Germinal center (tissue), 1 donor: ENCODE measurements at places on chromosomes 3 and 15.

DNA sequence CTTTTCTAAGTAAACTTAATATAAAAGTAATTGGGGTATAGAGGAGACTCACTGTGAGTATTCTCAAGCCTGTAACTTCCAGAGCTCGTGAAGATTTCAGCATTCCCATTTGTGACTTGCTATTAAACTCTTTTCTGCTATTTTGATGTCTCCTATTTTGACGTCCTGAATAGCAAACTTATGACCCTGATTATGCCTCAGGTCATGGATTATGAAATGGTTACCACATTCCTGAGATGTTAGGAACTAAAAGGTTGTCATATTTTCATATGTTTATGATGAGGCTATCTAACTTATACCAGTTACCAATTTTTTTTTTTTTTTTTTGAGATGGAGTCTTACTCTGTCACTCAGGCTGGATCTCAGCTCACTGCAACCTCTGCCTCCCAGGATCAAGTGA is 105.5 kb downstream of the ATG7 start:
- no peak for DNase-seq

GRCh38 chr3:49500732-49501609 is 30.9 kb downstream of the DAG1 start:
- DNase-seq, result no peak

- DNase-seq, result no peak
These were observed 35.9 kb downstream of the CYP19A1 start for GRCh38 chr15:51302480-51302879.

- DNase-seq, result peak; percentile 85
These were observed 7.3 kb upstream of the NRROS start for GRCh38 chr3:196632046-196632751.

GRCh38 chr15:67836477-67836876 is 3.4 kb downstream of the RNU6-1 start:
- DNase-seq, result peak; percentile 71

DNA sequence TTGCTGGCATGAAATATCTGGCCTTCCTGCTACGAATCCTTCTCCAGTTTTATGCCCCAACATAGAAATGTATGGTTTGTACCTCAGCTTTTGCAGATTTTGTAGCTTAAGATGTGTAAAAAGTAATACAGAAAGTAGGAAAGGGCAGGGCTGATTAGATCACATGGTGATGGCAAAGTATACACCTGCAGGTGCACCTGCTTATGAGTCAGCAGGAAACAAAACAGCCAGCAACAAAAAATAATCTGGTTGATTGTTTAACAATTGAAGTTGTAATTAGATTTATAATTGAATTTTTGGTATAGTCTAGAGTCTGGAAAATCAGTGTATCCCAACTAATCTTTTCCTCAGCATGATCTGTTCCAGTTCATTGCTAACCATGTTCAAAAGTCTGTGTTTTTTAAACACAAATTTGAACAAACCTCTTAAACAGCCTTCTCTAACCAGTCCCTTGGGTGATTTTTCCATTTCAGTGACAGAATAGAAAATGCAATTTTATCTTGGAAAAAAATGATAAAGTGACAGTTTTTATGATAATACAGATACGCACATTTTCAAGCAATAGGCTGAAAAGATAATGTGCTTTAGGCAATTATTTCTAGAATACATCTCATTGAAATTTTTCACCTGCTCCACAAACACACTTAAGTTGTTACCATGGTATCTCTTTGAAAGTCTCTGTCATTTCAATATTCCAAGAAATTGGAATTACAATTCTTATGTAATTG is 477.4 kb downstream of the NAALADL2 start:
- DNase-seq, result no peak

GRCh38 chr3:9994086-9994844 is 7.6 kb upstream of the EMC3 start:
- DNase-seq, result no peak

- peak; percentile 48 for DNase-seq
These were observed 41.5 kb downstream of the TOPBP1 start for GRCh38 chr3:133620066-133620784.

GRCh38 chr3:187870360-187871203 is 125.3 kb upstream of the BCL6 start:
- DNase-seq, result no peak

DNA sequence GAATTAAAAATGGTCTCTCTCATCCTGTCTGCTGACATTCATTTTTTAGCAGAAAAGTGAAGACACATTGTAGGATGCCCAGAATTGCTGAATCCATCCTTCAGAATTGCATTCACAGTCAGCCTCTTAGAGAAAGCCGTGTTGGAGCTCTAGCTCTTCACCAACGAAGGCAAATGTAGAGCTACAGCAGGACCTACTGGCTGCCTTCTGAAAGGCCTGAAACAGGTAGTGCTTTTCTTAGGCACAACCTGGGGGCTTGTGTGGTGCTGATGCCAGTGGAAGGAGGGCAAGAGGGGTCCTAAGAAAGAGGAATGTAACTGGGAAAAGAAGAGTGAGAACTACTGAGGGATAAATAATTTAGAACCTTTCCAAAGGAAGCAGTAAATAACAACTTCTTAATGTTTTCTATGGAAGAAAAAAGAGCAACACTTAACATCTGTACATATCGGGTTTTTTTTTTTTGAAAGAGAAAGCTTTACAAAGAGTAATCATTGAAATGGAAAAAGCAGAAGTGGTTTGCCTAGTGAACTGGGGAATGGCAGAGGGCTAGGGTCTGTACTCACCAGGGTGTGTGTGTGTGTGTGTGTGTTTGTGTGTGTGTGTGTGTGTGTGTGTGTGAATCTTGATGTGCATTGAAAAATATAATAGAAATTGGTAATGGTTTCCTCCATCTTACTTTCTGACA is 297.8 kb downstream of the SATB1 start:
- DNase-seq, result peak; percentile 77

- DNase-seq, result no peak
These were observed 162.2 kb downstream of the VGLL3 start for GRCh38 chr3:86828751-86829150.

DNA sequence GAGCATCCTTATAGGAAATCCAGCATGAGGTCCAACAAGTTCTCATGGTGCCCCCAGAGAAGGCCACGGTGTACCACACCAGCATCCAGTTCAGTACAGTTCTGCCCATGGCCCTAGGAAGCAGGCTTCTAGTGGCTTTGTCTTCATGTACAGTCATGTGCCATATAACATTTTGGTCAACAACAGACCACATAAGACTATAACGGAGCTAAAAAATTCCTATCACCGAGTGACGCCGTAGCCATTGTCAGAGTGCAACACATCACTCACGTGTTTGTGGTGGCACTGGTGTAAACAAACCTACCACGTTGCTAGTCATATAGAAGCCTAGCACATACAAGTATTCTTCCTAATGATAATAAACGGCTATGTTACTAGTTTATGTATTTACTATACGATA is 209.0 kb downstream of the ARRDC4 start:
- DNase-seq, result no peak

DNA sequence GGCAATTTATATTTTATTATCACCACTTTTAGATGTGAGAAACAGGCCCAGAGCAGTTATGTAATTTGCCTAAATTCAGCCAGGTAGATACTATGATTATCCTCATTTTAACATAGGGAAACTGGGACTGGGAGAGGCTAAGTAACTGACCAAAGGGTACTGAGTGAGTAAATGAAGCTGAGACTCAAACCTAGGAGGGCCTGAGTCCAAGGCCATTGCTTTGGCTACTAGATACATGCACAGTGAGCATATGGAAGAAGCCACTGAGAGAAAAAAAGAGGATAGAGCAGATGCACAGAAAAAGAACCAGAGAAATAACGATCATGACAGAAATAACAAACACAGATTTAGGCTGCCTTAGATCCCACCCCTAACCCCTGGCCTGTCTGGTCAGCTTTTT is 33.6 kb downstream of the USF3 start:
- DNase-seq, result no peak

- DNase-seq, result no peak
These were observed 84.7 kb downstream of the FGF12 start for GRCh38 chr3:192642651-192643050.
